Stimulated activated CD4-positive, alpha-beta T cell treated with anti-CD3 and anti-CD28 coated beads, Interleukin-1b, Interleukin-23, amount 100 ng/mL, for 1 hour (primary cell): ENCODE measurements at places on chromosomes 4 and X.
A peak's percentile ranks its signal among the peaks of the same experiment; 100 is the strongest.

DNA sequence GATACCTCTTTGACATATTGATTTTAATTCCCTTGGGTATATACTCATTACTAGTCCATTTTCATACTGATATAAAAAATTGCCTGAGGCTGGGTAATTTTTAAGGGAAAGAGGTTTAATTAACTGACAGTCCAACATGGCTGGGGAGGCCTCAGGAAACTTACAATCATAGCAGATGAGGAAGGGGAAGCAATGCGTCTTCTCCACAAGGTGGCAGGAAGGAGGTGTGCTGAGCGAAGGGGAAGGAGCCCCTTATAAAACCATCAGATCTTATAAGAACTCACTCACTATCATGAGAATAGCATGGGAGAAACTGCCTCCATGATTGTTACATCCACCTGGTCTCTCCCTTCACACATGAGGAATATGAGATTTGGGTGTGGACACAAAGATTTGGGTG lies 42.4 kb downstream of the MSX1 start:
- no peak for DNase-seq

DNA sequence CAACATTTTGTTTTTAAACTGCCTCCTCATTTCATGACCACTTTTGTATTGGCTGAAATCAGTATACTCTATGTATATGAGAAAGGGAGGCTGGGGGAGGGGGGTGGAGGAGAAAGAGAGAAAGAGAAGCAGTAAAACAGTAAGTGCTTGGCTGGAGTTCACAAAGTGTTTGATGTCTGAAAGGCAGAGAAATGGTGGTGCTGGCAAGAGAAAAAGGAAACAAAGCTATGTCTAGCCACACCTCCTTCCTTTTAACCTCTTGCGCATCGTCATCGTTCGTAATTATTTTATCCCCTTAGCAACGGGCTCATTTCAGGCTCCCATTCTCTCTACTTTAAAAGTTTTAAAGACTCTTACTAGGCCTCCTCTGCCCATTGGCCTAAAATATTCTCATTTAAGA lies 25.6 kb downstream of the RPA4 start:
- no peak for DNase-seq

GRCh38 chr4:177351622-177352244 lies 42.1 kb downstream of the NEIL3 start:
- DNase-seq, result no peak

DNA sequence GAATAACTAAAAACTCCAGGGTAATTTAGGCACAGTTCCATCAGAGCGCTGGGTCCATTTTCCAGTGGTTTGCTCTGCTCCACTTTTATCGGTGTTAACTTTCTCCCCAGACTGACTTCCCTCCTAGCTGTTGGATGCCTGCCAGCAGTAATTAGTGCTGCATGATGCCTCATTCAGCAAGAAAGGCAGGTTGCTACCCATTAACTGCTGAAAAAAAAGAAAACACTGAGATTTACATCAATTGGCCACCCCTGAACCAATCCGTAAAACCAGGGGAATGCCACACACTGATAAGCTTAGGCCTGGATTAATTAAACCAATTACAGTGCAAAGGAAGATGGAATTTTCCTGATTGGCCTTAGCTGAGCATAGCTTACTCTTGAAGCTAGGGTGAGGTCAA lies 182.4 kb upstream of the CXXC4 start:
- DNase-seq, result no peak

- no peak for DNase-seq
Measured at GRCh38 chrX:148537556-148538182, 37.3 kb downstream of the AFF2 start.

- no peak for DNase-seq
Measured at GRCh38 chr4:98614094-98614493, 44.3 kb downstream of the TSPAN5 start.

DNA sequence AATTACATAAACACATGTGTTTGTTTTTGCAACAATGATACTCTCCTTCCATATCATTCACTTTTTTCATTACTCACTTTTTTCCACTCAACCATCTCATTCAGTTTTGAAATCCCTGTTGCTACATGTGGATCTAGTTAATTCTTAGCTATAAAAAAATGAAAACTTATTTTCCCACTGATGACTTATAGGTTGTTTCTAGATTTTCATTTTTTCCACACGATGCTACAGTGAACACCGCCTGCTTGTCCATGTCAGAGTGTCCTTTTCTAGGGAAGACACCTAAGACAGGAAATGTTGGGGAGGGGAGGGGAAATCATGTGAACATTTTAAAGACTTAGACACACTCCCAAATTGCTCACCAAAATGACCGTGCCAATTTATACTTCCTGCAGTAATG lies 70.2 kb downstream of the SUPT20HL2 start:
- DNase-seq, result no peak

- no peak for DNase-seq
Measured at GRCh38 chr4:153729895-153730294, 29.9 kb downstream of the RNF175 start.

- DNase-seq, result peak; percentile 16
Measured at GRCh38 chrX:153669174-153669890, 4.3 kb downstream of the PNCK start.

DNA sequence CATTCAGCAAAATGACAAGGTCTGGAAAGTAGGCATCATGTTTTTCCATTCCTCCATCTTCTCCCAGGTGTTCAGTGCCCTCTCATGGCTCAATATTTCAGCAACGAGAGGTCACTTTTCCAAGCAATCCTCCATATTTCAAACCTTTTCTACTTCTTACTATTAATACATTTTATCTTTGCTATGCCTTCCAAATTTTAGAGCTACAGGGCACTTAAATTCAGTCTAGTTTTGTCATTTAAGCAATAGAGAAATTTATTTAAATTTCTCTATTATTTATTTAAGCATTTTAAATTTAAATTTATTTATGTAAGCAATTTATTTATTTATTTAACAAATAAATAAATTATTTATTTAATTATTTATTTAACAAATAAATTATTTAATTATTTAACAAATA lies 305.1 kb upstream of the ANXA10 start:
- DNase-seq, result no peak

- no peak for DNase-seq
Measured at GRCh38 chr4:137543198-137543597, 10.9 kb upstream of the PCDH18 start.

GRCh38 chrX:45524805-45525204 lies 324.1 kb upstream of the DIPK2B start:
- no peak for DNase-seq

GRCh38 chrX:54042609-54043021 lies 1.7 kb downstream of the PHF8 start:
- no peak for DNase-seq

DNA sequence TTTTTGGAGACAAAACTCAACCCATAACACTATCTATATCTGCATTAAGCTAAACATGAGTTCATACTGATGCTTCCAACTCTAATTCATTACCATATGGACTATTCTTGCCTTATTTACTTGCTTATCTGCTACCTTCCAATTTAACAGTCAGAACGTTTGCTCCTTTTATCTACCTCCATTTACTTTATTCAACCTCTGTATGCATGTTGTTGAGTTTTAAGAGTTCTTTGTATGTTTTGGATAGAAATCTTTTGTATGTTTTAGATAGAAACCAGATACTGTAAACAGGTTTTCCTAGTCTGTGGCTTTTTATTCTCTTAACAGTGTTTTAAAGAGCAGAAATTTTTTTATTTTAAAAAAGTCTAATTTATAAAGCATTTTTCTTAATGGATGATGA lies 542.2 kb upstream of the NDST4 start:
- no peak for DNase-seq

- no peak for DNase-seq
Measured at GRCh38 chr4:187767158-187767557, 228.4 kb upstream of the ZFP42 start.

DNA sequence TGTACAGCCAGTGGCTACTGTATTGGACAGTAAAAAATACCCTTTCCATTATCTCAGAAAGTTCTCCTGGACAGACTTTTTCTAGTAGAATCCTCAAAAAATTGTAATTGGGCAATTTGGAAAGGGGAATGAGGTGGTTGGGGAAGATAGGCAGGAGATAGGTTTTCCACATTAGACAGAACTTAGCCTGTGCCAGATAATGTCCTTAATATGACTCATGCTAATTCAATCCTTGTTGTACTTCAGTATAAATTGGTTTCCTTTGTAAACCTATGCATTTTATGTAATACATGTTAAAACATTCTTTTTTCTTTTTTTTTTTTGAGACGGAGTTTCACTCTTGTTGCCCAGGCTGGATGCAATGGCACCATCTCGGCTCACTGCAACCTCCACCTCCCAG lies 8.9 kb downstream of the EIF4E start:
- DNase-seq, result no peak

GRCh38 chrX:10146346-10146745 lies 10.4 kb upstream of the CLCN4 start:
- DNase-seq, result no peak

DNA sequence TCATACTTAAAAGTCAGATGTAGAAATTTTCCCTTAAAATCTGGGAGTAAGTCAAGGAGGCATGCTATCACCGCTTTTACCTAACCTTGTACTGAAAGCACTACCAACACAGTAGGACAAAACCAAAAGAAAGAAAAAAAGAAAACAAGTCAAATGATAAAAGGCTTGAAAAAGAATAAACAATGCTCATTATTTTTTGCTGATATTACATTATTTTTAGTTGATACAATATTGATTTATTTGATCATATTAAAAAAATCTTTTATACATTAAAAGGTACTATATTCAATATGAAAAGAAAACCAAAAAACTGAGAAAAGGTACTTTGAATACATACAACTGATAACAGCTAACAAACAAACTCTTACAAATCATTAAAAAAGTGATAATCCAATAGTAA lies 164.3 kb downstream of the FAM13A start:
- DNase-seq, result no peak

DNA sequence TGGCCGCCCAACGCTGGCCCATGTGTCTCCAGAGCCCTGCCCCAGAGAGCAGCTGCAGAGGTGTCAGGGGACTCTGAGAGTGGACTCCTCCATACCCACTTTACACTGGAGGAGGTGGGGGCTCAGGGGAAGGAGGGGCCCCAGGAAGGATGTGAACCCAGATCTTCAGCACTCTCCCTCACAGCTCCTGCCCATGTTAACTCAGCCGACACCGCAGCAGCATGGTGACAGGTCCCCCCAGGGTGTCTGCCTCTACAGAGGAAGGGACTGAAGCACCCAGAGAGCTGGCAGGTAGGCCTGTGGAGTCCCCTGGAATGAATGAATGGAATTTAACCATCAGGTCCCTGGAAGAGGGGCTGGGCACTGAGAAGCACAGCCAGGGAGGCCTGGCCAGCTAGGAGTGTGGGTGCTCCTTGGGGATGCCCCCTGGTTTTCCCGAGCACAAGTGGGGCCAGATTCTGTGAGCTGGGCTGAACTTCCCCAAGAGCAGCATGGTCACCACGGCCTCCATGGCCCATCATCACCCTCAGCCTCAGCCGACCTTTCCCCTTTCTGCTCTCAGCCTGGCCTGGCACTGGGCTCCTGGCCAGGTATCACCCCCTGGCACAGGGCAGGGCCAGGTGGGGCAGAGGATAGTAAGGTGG lies 21.9 kb downstream of the SH3BP2 start:
- DNase-seq, result no peak

GRCh38 chr4:179607003-179607402 lies 2164.8 kb upstream of the AGA start:
- no peak for DNase-seq

GRCh38 chrX:134000260-134001245 lies 15.2 kb upstream of the GPC3 start:
- DNase-seq, result no peak

GRCh38 chr4:181475781-181476507 lies 767.3 kb upstream of the TENM3 start:
- no peak for DNase-seq

DNA sequence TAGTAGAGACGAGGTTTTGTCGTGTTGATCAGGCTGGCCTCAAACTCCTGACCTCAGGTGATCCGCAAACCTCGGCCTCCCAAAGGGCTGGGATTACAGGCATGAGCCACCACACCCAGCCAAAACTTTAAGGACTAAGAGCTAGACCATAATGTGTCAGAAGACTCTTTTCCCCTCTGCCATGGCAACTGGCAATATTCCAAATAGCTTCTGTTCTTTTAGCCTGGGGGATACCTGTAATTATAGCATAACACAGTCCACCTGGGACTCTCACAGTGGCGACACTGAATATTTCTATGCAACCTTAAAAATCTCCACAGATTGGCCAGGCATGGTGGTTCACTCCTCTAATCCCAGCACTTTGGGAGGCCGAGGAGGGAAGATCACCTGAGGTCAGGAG lies 45.5 kb upstream of the RBM47 start:
- no peak for DNase-seq

GRCh38 chr4:173231916-173232315 lies 63.3 kb downstream of the GALNT7 start:
- DNase-seq, result no peak

- no peak for DNase-seq
Measured at GRCh38 chr4:187555174-187555573, 440.4 kb upstream of the ZFP42 start.

DNA sequence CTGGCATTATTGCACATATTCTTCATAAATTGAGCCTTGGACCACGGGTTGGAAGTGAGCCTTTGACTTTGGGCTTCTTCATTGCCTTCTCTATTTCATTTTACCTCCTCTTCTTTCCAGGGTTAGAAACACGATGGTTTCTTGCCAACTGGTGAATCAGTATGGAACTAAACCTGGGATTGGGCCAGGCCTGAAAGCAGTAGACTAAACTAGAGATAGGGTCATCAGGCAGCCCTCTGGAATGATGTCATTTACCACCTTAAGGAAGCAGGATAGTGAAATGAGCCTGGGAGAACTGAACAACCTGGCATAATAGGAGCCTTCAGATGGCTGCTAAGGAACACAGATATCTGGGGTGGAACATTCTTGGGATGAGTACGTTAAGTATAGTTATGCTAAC lies 67.5 kb upstream of the ATP8A1 start:
- no peak for DNase-seq

GRCh38 chr4:99389606-99390005 lies 37.1 kb upstream of the ADH1C start:
- no peak for DNase-seq

GRCh38 chr4:181874602-181875001 lies 368.6 kb upstream of the TENM3 start:
- DNase-seq, result no peak

DNA sequence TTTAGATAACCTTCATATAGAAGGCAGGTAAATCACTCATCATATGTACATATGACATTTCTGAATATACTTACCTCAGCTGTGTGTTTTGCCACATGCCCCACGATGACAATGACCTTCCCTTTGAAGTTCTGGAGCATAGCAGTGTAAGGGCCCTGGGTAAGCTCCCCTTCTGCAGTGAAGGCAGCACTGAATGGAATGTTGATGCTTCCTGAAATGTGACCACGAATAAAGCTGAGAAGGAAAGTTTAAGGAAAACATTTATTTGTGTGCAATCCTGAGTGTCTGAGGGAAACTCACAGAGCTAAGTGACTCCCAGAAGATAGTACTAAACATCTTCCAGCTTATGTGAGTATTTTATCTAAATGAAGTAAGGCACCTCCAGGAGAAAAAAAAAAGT lies 200.1 kb downstream of the NPNT start:
- no peak for DNase-seq

DNA sequence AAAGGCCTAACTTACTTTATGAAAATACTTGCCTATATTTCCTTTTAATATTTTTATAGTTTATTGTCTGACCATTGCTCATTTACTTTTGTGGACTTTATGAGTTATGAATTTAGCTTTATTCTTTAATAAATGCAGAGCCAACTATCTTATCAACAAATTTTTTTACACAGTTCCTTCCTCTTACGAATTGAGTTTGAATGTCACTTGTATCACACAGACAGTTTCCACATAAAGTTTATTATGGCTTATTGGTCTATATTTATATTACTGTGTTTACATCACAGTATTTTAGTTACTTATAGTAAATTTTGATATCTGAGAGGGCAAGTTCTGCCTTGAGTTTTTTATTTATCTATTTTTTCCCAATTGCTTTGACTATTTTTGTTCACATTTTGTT lies 450.6 kb downstream of the C4orf33 start:
- no peak for DNase-seq
